ENCODE measurements at places on chromosomes 2 and 18.
A peak's percentile ranks its signal among the peaks of the same experiment; 100 is the strongest.

DNA sequence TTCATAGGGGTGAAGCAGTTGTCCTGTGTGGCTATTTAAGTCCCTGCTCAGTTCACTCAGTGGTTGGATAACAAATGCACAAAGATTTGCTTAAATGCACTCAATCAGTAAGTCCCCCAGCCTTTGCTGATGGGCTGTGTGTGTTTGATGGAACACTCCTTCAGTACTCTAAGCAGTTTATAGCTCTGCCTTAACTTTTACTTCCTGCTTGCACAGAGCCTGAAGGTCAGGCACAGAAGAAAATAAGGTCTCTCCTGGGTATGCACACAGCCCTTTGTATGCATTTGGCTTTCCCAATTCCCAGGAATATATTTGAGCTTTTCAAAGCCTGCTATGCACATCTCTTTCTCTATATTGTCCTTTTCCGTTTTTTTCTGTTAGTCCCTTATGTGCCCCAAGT lies 208.7 kb upstream of the STK17B start:
- no peak for DNase-seq

DNA sequence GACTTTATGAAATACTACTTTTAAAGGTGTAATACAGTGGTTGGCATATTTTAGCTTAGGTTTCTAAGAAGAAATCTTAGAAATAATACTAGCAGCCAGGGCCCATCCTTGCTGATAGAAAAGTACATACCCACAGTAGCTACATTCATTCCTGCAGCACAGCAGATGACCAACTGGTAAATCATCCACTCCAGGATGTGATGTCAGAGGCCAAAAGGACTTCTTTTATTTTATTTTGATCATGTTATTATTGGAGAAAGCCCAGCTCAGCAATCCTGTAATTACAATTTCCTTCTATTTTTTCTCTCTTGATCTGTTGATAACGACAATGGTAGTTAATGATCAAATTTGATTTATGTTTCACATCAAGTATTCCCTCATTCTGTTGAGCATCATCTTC lies 18.0 kb upstream of the TTN start:
- no peak for DNase-seq

- no peak for DNase-seq
Measured at GRCh38 chr2:29952973-29953372, 31.6 kb upstream of the ALK start.

GRCh38 chr18:76264876-76265250 lies 230.2 kb downstream of the ZNF516 start:
- no peak for DNase-seq

GRCh38 chr18:58599106-58599505 lies 29.8 kb downstream of the ALPK2 start:
- no peak for DNase-seq

DNA sequence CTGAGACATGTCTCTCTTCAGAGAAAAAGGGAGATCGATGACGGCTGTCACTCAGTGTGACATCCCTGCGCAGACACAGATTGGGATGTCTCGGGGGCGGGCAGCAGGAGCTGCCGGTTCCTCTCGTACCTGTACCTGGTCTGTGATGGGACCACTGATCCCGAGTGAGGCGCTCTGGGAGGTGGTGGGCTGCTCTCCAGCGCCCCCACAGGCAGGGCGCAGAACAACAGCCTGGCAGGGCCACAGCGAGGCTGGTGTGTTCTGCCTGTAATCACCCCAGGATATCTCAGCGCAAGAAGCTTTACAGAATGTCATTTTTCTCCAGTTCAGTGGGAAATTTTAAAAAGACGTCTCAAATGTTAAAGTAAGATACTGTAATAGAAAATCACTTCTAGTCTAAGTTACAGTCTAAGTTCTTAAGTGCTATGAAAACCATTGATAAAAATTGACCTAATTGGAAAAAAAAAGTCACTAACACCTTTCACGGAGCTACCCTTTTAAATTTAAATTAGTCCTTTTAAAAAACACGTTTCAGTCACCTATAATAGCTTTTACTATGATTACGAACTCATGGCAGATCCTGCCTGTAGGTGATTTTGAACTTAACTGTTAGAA lies 189.8 kb downstream of the SNTG2 start:
- DNase-seq: no peak

DNA sequence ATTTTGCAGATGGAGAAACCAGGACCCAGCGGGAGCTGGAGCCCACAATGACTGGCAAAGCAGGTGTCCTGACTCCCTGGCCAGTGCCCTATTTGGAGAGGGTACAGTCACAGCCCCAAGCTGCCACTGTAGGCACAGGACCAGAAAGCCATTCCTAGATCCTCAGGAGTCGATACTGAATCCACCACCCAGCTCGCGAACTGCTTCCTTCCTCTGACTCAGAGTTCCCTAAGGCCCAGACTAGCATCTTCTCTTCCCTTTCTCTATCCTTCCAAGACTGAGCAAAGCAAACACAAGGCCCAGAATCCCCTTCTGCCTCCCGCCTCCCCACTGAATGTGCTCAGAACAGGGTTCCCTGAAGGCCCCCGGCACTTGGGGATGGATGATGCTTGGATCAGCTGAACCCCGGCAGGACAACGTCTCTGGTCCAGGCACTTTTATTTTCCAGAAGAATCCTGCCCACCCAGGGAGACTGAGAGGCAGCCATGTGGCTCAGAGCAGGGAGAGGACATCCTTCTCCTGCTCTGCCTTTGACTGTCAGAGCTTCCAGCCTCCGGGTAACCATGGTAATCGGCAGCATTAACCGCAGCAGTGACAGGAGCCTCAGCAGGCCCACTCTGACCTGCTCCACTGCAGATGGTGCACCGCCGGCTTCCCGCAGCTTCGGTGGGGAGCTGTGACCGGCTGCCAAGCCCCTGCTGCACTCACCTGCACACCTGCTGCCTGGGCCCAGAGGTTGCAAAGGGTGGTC lies 34.8 kb upstream of the KLHL29 start:
- no peak for DNase-seq

DNA sequence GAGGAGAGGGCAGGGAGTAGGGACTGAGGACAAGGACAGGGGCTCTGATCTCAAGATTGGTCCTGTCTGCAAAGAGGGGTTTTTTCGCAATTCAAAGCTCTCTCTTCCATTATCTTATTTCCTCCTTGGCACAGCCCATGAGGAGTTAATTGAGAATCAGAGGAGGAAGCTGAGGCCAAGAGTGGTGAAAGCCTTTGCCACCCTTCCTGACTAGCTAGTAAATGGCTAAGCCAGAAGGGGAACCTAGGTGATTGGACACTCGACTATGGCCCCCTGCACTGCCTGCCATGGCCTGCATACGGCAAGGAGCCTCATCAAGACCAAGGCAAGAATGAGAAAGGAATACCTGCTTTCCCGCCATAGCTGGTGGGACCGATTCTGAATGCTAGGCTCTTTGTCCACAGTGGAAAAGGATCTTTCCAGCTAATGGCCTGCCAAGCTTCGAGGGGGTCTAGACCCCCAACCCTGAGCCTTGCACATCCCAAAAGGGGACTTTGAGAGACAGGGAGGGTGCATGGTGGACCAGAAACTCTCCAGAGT lies 237.9 kb downstream of the HAUS1 start:
- no peak for DNase-seq

DNA sequence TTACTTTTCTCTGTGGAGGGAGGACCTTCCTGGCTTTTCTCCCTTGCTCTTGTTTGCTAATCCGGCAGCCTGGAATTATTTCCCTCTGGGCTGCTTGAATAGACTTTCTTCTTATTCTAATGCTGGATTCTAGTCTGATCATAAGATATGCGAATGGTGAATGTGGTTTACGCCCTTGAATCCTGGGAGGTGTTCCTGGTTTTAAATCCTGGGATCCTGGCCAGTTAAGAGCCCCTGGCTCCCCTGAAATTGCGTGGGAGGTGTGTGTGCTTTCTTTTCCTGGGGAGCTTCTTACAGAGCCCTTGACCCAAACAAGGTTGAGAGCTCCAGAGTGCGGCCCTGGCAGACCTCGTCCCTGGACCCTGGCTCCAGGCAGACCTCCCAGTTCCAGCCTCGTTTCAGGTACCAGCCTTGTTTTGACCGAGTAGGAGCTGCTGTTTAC lies 2.8 kb downstream of the SH3BP4 start:
- no peak for DNase-seq

DNA sequence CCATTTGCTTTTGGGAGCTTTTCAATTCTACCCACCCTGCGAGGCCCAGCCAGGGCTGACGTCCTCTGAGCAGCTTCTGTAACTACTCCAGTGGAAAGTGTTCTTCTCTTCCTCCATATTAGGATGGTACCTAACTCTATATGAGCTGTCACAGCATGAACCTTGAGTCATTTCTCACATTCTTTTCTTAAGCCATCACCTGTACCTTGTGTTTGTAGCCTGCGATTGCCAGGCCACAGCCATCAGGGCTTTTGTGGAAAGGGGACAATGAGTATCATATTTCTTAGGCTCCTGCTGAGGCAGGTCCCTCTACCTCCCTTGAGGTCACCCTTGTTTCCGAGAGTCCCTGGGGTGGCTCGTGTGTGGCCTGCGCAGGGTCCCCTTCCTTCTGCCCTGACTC lies 144.5 kb upstream of the DLX2 start:
- DNase-seq: no peak

DNA sequence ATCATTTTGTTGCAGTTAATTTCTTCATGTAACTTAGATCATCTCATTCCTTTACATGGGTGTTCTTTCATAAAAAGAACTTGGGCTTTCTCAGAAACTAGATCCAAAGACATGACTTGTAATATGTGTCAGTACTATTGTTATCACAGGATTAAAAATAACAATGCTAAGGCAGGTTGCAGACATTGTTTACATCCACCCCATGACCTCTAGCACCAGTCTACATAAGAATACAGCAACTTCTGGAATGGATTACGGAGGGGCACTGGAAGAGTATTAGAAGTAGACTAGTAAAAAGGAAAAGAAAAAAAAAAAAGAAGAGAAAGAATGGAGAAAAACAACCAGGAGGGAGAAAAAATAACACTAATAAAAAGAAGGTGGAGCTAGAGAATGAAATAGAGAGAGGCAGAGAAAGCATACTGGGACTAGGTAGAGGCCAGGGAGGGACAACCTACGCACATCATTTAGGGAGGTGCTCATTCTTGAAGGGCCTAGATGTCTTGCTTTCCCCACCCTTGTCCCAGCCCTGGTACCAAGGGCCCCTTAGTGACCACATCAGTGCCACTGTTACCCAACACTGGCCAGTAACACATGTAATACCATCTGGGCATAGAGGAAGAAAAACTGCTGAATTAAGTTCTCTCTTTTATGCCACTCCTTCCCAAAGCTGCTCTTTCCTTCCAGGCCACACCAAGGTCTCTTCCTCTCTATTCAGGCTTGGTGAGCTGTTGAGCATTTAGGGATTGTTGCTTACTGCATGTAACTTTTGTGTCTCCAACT lies 70.6 kb upstream of the KLF7 start:
- no peak for DNase-seq

DNA sequence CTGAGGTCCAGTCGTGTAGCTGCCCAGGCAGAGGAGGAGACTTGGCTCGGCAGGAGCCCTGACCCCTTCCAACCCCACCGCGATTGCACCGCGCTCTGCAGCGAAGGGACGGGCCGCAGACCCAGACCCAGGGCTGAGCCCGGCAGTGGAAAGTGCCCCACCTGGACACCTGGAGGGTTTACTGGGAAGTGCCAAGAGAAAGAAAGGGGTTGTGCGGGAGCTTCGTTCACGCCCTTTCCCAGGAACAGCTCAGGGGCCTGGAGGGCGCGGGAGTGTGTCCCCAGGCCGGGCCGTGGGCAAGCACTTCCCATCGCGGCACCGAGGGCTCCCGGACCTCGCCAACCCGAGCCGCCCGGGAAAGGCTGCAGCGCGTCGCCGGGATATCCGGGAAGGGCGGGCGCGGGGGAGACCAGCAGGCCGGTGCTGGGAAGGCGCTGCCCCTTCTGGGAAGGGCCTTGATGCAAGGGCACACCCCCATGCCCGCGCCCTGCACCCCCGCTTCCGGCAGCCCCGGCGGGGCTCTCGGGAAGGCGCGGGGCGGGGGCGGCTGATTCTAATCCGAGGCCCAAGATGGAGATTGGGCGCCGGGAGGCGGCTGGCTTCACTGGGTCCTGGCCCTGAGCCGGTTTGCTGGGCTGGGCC lies 36.1 kb upstream of the MRPL33 start:
- DNase-seq: peak; percentile 67

Measured in omental fat pad (tissue), 4 donors.